SW480 (cell line): ENCODE measurements at places on chromosomes 4 and X.

DNA sequence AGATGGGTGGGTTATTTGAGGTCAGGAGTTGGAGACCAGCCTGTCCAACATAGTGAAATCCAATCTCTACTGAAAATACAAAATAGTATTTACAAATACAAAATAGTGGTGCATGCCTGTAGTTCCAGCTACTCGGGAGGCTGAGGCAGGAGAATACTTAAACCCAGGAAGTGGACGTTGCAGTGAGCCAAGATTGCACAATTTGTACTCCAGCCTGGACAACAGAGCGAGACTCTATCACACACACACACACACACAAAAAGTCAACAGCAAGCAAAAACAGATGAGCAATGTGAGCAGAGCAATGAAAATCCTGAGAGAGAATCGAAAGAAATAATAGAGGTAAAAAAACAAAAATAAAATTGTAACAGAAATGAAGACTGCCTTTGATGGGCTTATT lies 168.8 kb downstream of the PCDH18 start:
- DNase-seq, result no peak

DNA sequence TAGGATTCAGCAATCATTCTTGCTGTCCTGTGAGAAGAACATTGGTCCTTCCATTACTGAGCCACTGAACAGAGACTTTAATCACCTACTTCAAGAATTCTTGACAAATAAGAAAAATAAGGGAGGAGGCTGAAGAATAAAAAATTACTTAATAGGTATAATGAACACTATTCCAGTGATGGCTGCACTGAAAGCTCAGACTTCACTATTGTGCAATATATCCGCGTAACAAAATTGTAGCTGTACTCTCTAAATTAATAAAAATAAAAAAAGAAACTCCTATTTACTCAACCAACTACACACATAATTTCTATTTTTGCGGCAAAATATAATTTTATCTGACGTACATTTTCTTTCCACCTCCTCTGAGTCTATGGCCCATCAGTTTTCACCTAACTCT lies 2441.0 kb downstream of the PCDH7 start:
- DNase-seq, result no peak

- DNase-seq, result peak; percentile 14
Measured at GRCh38 chrX:138287205-138287877, 424.2 kb downstream of the FGF13 start.

GRCh38 chr4:37023504-37023903 lies 221.0 kb upstream of the NWD2 start:
- no peak for DNase-seq

DNA sequence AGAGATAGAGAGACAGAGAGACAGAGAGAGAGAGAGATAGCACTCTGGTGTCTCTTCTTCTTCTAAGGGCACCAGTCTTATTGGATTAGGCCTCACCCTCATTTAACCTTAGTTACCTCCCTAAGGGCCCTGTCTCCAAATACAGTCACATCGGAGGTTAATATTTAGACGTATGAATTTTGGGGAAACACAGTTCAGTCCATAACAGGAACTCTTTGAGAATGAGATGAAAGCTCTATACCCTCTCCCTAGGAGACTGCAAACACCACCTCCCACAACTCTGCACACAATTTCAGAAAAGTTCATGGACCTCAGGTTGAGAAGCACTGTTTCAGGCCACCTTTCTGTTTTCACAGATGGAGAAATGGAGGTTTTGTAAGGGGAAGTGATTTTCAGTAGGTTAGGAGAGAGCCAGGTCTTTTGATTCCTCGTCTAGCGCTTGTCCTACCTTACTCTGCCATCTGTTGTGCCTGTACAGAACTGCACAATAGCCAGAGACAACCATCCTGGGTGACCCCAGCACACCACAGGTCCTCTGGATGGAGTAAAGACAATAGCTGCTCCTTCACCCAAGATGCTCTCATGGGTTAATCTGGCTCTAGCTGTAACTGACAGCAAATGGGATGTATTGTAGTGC lies 16.9 kb upstream of the LOC101059915 start:
- peak; percentile 41 for DNase-seq

DNA sequence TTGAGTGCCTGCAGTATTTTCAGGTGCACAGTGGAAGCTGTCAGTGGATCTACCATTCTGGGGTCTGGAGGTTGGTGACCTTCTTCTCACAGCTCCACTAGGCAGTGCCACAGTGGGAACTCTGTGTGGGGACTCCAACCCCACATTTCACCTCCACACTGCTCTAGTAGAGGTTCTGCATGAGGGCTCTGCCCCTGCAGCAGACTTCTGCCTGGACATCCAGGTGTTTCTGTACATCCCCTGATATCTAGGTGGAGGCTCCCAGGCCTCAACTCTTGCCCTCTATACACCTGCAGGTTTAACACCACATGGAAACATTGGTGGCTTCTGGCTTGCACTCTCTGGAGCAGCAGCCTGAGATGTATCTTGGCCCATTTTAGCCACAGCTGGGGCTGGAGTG lies 17.0 kb upstream of the NELFA start:
- no peak for DNase-seq

GRCh38 chr4:82688091-82688795 lies 110.4 kb downstream of the SCD5 start:
- no peak for DNase-seq

- DNase-seq, result no peak
Measured at GRCh38 chrX:152024710-152025109, 50.2 kb upstream of the GABRE start.

- no peak for DNase-seq
Measured at GRCh38 chr4:6788123-6788522, 5.6 kb downstream of the KIAA0232 start.

- no peak for DNase-seq
Measured at GRCh38 chr4:74618659-74619058, 173.7 kb downstream of the AREG start.

GRCh38 chr4:2458546-2459491 lies 10.1 kb upstream of the RNF4 start:
- DNase-seq, result no peak

DNA sequence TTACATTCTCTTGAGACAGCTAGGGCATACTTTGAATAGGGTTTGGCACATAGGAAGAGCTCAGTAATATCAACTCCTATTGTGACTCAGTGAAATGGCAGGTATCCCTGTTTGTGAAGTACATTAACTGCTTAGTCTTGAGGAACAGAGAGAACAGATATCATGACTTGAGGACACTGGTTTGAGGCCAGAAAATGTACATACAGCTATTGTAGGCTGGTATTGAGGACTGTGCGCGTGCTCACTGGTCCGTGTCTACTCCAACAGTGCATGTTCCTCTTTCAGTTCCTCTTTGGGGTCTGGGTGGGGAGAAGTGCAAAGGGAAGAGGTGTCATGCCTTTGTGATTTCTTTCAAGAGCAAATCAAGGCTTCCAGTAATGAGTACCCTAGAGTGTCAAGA lies 34.6 kb upstream of the TBC1D9 start:
- DNase-seq, result no peak

DNA sequence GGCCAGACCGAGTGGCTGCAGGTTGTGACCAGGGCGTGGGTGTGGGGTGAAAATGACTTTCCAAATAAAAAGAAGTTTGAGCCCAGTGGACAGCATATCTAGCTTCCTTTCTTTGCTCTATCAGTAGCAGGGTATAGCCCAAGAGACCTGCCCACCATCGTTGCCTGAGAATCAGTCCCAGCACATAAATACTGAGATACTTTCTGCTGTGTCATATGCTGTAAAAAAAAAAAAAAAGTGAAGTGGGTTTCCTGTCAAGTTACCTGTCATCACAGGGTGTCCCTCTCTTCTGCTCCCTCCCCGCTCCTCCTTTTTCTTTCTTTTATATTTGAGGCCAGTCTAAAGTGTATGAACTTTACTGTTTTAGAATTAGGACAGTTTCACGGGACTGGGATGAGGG lies 330.3 kb upstream of the BOD1L1 start:
- DNase-seq, result no peak

GRCh38 chr4:113537628-113538027 lies 223.9 kb downstream of the CAMK2D start:
- DNase-seq, result no peak

DNA sequence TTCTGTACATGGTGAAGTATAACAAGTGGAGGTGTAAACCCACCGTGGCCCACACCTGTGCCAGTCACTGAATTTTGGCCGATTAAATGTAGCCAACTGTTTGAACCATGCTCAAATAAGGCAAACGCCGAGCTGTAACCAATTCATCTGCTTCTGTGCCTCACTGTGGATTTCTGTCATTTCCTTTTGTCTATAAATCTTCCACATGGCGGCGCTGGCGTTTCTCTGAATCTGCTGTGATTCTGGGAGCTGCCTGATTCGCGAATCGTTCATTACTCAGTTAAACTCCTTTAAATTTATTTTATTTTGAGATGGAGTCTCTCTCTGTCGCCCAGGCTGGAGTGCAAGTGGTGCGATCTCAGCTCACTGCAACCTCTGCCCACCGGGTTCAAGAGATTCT lies 19.2 kb downstream of the SUPT20HL2 start:
- DNase-seq, result no peak

- DNase-seq, result peak; percentile 53
Measured at GRCh38 chr4:26342328-26343037, 21.7 kb downstream of the RBPJ start.

DNA sequence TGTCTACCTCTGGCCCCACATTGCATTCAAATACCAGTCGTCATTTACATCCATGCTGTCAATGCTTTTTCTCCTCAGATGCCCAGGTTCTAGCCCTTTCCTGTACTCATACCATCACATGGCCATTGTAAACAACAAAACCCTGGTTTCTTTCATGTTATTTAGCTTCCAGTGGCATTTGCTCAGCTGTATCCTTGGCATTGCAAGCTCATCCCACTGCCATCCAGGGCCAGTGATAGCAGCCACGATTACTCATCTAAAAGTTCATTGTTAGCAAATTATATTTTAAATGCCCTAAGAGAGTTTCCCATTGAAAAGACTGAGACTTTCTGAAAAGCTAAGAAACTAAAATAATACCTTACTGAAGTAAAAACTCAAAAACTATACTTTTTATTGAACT lies 34.0 kb downstream of the VEGFC start:
- no peak for DNase-seq

DNA sequence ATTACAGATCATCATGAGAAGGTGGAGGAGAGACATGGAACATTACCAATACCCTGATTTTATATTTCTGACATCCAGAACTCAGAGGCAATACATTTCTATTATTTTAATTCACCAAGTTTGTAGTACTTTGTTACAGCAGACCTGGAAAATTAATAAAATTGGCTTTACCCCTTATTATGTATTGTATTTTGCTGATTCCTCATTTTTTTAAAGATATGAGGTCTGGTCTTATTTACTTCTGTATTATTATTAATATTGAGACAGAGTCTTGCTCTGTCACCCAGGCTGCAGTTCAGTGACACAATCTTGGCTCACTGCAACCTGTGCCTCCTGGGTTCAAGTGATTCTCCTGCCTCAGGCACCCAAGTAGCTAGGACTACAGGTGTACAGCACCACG lies 357.3 kb upstream of the TECRL start:
- DNase-seq, result no peak

- DNase-seq, result no peak
Measured at GRCh38 chr4:185716577-185717376, 95.2 kb downstream of the SORBS2 start.

DNA sequence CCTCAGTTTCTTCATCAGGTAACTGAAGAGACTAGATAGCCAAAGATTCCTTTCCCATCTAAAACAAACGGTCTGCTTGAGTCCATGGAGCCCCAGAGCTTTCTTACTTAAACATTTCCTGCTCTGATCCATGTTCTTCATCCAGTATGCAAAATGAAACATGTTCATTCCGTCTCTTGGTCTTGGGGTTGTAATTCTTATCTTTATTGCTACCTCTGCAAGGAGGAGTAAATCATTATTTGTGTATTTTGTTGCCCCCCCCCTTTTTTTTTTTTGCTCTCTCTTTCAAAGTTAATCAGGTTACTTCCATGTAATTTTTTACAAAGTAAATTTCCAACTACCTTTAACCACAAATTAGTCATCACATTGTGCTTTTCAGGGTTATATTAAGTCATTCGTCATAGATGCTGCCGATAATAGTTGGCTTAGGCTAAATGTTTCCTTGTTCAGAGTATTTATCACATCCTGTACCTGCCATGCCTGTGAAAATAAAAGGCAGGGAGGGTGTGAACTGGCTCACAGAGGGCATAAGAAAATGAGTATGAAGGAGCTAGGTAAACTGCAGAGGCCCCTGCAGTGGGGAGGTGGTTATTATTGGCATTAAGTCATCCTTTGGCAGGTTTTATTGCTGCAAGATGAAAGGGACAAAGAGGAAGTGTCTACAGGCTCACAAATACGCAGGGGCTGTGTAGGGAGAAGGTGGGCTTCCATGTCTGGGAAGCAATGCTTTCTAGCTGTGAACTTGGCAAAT lies 76.7 kb upstream of the HS3ST1 start:
- peak; percentile 89 for DNase-seq

DNA sequence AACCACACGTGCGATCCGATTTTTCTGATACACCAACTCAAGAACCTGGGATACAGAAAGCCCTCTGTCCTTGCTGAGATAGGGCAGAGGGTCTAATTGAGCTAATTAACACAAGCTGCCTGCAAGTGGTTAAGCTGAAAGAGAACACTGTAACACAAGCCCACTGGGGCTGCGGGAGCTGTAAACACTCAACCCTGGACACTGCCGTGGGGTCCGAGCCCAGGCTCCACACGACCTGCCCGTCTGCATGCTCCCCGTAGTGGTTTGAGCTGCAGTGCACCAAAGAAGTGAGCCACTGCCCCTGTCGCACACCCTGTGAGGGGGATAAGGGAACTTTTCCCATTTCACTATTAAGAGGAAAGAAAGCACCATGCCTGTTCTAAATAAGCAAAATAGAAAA lies 54.6 kb downstream of the SPANXN3 start:
- no peak for DNase-seq

GRCh38 chr4:76233529-76233928 lies 18.0 kb upstream of the FAM47E start:
- DNase-seq, result no peak
